NCI-H748 treated with DMSO at 0.1 percent for 48 hours (cell line): ENCODE measurements at places on chromosomes 12 and 14.

DNA sequence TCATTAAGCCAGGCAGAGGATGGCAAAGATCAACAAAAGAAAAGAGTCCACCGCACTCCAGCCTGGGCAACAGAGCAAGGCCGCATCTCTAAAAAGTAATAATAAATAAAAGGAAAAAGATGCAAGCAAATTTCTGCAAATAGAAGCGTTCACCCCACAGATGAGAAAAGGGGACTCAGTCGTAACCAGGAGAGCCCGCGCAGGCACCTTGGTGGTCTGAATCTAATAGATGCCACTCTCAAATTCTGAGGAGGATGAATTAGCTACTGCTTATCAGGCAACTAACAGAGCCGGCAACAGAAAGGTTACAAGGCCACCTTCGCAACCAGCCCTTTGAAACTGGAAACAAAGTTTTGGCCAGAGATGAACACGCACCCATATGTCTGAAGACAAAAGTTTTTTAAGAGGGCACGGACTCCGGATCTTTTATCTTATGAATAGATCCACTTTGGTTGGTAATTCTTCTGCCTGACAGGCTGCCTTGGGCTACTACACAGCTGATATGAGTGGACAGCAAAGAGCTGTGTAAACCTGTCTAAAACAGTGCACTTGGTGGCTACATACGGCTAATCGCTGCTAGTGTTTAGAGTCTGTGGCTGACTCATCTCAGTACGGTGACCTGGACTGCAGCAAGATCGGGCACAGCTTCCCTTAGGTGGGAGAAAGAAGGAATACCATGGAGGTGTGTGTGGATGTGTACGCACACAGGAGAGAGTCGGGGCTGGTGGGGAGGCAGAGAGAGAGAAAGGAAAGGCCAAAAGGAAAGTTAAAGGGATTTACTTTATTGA, 32.9 kb upstream of the TTC7B start:
- no peak for DNase-seq

- no peak for DNase-seq
Observed at GRCh38 chr12:114998750-114999128, 314.8 kb upstream of the TBX3 start.

DNA sequence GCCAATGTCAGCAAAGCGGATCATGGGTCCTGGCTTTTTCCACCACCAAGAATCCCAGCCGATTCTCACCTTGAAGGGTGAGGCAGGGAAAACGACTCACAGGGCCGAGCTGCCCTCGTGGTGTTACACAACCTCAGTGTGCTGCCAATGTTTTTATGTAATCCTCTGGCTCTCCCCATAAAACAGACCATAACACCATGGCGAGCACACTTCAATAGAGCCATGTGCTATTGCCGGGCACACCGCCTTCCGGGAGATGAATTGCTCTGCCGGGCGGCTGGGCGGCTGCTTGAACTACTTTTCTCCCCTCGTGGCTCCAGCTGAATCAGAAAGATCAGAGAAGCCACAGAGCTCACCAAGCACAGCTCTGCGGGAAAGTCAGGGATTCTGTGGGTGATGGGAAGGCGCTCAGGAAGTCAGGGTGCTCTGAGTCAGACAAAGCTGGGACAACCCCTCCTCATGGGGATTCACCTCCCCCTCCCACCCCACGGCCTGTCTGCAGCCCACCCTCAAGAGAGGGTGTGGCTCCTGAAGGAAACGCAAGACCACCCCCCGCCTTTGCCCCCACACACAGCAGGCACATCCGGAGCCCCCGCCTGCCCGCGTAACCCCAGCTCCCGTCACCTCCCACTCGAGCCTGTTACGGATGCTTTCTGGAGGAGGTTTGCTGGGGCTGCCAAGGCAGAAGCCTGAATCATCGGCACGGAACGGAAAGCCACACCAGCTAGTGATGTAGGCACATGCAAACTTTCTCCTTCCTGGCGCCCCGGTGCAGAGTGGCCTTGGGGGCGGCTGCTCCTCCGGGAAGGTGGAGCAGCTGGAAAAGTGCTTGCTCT, 1.8 kb downstream of the GALNT9 start:
- DNase-seq = no peak

GRCh38 chr12:82326905-82327503, 31.2 kb downstream of the CCDC59 start:
- DNase-seq = peak; percentile 83

- DNase-seq = no peak
Observed at GRCh38 chr12:94305130-94305957, 154.3 kb downstream of the CEP83 start.

DNA sequence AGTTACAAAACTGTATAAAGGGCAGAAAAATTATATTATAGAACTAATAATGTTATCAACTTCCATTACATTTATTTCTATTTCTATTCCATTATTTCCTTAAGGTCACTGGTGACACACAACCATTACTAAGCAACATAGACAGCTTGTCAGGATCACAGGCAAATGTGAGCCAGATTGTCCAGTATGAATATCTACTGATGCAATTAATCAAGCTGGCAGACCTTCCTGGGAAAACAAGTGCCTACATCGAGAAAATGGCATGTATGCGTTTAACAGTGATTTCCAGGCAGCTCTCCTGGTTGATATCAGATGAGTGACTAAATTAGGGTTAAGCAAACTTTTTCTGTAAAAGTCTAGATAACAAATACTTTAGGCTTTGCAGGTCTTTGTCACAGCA, 36.9 kb upstream of the TSPAN8 start:
- DNase-seq = peak; percentile 54

GRCh38 chr12:50355365-50355764, 41.0 kb downstream of the FAM186A start:
- no peak for DNase-seq
